Effector memory CD8-positive, alpha-beta T cell (primary cell): ENCODE measurements at places on chromosomes 5 and 9.

- no peak for DNase-seq
Observed at GRCh38 chr5:157947156-157947555, 88.2 kb upstream of the CLINT1 start.

- no peak for DNase-seq
Observed at GRCh38 chr5:176388003-176388443, 375 bp downstream of the NOP16 start.

DNA sequence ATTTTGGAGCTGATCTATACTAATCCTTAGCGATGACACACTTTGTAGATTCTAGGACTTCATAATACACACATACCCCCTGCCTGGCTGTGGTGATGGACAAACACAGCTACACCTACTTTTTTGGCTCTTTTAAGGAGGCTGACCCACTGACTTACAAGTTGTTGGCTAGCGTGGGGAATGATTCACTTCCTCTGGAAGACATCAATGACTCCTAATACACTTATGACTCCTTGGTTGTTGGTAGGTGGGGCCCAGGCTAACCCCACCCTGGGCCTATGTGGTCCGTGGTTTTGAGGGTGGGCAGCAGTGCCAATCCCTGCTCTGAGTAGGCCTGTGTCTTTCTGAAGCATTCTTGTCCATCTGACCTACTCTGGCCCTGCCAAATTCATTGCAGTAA lies 144.4 kb downstream of the SLC12A2 start:
- DNase-seq: no peak

DNA sequence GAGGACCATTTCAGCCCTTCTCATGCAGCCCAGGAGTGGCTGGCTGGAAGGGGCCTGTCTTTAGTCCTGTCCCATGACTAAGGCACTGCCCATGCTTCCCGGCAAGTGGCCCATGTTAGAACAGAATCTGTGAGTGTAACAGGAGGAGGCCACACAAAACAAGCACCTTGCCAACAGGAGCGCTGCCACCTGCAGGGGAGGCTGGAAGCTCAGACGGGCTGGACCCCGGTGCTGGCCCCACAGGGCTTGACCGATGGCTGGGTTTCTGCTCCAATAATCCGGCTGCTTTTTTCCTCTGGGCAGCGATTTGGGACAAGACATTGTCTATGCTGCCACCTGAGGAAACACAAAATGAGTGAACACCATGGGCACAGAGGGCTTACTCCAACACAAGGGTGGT lies 28.4 kb downstream of the ANKS6 start:
- DNase-seq: no peak

GRCh38 chr9:72588336-72588735 lies 66.9 kb downstream of the TMC1 start:
- no peak for DNase-seq

DNA sequence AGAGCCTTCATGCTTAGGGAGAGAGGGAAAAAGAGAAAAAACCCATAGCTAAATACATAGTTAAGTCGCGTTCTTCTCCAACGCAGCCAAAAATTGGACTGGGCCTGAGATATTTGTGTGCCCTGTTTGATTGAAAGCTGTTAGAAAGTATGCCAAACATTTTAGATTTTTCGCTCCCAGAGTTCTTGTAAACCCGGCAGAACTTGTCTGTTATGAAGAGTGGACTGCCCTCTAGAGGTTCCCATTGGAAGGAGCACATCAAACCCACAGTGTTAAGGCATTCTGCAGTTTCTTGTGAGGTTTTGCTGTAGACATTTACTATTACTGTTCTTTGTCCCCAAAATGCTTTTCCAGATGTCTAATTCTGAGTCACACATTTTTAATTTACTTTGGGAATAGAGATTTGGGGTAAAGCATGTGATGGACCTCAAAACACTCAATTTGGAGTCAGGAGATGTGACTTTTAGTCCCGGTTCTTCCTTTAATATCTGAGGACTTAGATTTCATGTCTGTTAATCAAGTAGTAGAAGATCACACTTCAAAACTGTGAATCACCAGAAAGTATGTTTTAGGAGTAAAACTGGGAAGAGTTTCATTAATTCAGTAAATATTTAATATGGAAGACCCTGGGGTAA lies 96.6 kb downstream of the PCSK1 start:
- DNase-seq: peak; percentile 49

GRCh38 chr5:117955831-117956230 lies 1032.5 kb downstream of the DTWD2 start:
- DNase-seq: no peak

- DNase-seq: no peak
Observed at GRCh38 chr9:38294220-38294960, 98.1 kb upstream of the ALDH1B1 start.

GRCh38 chr5:65834306-65834705 lies 92.1 kb upstream of the ERBIN start:
- DNase-seq: no peak

DNA sequence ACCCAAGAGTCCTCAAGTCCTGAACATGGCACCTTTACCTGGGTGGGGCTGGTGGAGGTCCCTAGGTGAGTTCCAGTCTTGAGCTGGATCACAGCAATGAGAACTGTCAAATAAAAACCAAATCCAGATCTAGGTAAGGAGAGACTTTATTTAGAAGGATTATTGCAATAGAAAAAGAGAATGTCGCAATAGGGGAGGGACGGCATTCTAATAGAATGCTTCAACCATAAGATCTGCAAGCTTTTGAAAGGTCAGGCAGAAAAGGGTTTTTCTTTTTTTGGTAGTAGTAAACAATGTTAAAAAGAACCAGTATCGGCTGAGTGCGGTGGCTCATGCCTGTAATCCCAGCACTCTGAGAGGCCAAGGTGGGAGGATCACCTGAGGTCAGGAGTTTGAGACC lies 5.2 kb upstream of the GCNT1 start:
- no peak for DNase-seq

- no peak for DNase-seq
Observed at GRCh38 chr5:113219695-113220094, 215.1 kb downstream of the TSSK1B start.

- DNase-seq: no peak
Observed at GRCh38 chr9:14395317-14396082, 81.6 kb upstream of the NFIB start.

DNA sequence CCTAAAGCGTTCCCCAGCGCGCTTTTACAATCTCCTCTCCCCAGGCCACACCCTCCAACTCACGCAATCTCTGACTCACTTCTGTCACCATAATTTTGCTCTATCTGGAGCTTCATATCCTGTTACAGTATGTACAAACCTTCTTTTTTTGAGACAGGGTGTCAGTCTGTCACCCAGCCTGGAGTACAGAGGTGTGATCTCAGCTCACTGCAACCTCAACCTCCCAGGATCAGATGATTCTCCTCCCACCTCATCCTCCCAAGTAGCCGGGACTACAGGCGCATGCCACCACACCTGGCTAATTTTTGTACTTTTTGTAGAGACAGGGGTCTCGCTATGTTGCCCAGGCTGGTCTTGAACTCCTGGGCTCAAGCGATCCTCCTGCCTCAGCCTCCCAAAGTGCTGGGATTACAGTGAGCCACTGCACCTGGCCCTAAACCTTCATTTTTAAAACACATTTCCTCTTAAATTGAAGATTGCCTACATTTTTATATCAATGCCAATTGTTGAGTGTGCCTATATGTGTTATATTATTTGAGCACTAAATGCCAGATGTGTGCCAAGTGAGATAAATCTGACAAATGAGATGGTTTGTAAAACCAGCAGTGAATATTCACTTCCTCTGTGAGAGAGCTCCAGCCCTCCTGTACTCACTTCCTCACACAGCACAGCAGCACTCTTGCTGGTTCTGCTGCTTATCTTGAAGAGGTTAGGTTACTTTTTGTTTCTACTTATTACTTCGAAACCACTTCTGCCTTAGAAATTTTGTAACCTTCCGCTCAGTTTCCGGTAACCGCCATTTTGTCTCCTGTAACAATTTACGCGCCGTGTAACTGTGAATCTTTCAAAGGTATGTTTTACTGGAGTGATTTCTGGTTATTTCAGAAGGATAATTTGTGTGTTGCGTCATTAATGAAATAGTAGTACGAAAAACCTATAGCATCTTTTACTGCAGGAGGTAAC lies 57.9 kb downstream of the DOCK8 start:
- peak; percentile 65 for DNase-seq

DNA sequence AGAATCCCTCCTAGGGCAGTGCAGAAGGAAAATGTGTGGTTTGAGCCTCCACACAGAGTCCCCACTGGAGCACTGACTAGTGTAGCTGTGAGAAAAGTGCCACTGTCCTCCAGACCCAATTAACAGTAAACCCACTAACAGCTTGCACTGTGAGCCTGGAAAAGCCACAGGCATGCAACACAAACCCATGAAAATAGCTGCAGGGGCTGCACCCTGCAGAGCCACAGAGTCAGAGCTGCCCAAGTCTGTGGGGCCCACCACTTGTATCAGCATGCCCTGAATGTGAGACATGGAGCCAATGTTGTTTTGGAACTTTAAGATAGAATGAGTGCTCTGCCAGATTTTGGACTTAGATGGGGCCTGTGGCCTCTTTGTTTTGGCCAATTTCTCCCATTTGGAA lies 119.8 kb upstream of the CDH9 start:
- no peak for DNase-seq

DNA sequence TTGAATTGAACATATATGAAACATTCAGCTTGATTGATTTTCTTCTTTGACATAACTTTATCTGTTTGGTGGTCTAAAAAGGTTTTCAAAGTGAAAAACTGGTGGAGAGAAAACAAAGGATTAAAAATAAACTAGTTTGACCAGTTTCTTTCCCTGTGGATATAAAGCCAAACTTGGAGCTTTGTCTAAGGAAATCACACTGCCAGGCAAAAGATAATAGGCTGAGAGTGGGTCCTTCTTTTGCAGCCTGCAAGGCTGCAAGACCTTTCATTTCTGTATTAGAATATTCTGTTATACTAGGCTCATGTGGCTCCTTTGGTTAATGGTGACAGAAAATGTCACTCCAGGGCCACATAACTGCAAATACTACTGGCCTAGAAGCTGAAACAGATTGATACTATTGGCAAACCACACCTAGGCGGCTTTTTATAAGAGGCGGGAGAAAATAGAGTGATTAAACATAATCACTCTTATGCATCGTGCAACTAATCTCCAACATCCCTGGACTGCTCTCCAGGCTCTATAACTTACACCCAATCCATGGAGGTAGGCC lies 129.1 kb upstream of the ZNF462 start:
- no peak for DNase-seq

DNA sequence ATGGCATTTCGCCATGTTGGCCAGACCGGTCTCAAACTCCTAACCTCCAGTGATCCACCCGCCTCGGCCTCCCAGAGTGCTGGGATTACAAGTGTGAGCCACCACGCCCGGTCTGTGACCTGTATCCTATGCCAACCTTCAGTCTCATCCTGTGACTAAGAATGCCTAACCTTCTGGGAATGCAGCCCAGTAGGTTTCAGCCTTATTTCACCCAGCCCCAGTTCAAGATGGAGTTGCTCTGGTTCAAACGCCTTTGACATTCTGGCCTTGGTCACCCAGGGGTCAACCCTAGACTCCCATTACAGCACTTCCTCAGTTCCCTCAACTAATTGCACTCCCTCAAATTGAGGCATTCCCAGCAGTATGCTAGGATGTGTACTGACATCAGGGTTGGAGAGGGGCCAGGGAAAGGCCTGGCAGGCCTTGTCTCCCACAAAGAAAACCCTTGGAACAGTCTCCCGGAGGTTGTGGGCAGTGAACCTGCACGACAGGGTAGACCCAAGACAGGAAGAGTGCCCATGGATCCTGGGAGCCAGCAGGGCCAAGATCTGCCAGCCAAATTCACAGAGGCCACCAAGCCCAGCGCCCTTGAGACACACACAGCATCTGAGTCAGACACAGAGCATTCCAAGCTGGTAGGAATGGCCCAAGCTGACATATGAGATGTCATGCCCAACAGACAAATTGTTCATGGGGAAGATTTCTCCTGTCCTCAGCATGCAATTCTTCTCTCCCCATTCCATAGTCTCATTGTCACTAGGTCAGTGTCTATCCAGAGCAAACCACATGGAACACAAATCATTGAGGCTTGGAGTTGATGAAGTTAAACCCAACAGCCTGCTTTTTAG lies 24.9 kb upstream of the SMU1 start:
- no peak for DNase-seq

- no peak for DNase-seq
Observed at GRCh38 chr5:39857041-39857440, 432.3 kb upstream of the DAB2 start.

DNA sequence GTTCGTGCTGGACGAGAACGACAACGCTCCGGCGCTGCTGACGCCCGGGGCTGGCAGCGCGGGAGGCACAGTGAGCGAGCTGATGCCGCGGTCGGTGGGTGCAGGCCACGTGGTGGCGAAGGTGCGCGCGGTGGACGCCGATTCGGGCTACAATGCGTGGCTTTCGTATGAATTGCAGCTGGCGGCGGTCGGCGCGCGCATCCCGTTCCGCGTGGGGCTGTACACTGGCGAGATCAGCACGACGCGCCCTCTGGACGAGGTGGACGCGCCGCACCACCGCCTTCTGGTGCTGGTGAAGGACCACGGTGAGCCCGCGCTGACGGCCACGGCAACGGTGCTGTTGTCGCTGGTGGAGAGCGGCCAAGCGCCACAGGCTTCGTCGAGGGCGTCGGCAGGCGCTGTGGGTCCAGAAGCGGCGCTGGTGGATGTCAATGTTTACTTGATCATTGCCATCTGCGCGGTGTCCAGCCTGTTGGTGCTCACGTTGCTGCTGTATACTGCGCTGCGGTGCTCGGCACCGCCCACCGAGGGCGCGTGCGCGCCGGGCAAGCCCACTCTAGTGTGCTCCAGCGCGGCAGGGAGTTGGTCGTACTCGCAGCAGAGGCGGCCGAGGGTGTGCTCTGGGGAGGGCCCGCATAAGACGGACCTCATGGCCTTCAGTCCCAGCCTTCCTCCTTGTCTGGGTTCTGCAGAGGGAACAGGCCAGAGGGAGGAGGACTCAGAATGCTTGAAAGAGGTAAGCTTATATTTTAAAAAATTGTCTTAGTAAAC lies 2.2 kb downstream of the PCDHA13 start:
- DNase-seq: no peak

DNA sequence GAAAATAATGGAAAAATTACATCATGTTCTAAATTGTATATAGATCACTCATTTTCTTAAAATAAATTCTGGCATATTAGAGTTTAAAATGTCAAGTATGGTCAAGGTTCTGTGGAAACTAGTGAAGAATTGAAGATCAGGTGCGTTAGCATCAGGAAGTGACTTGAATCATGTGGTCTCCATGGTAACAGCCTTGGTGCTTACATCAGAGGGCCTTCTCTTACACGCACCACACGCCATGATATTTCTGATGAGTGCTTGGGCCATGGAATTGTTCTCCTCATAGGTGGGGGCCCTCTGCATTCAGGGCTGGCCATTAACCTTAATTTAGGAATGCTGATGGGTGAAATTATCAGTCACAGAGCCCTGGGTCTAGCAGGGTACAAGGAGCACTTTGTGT lies 288.1 kb upstream of the EFNA5 start:
- no peak for DNase-seq

- no peak for DNase-seq
Observed at GRCh38 chr9:93127395-93127911, 6.6 kb downstream of the NINJ1 start.

DNA sequence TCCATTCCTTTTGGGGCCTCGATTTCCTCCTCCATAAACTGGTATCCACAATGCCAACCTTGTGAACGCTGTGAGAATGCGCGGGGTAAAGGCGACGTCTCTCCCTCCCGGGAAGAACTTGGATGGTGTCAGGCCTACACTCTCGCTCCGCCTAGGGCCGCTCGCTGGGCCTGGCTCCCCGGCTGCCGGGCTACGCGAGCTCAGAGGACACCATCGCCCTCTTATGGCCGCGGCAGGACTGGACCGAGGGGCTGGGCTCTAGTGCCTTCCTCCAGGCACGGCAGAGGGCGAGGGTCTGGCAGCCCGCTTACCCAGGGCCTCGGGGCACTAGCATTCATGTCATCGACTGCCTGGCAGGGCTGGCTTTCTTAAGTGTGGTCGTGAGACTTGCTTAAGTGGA lies 1.3 kb upstream of the EXOSC2 start:
- no peak for DNase-seq

GRCh38 chr5:151434570-151435237 lies 12.7 kb upstream of the SLC36A1 start:
- DNase-seq: no peak
